ENCODE measurements at places on chromosomes 5 and 9.

DNA sequence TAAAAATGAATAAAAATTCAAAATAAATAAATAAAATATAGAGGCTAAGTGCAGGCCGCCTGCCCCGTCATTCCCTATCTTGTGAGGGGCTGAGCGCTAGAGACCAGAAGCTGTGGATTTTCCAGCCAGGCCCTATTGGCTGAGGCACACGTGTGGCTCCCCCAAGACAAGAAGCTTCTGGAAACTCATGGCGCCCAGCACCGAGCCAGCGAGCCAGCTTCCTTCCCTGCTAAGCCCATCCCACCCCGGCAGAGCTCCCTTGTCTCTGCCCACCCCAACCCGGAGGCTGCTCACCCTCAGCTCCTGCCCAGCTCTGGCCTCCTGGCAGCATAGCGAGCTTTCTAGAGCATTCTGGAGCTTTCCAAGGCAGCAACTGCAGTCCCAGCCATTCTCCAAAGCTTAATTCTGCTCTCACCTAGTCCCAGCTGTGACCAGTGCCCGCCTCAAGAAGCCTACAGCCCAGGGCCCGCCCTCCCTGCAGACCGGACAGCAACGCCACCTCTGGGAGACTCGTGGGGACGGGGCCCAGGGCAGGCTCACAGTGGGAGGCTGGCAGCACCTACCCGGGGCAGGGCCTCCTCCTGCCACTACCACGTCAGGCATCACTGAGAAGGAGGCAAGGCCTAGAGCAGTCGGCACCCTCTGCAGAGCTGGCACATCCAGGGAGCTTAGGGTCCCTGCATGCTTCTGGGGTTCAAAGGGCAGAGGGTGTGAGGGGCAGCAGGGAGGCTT is 23.2 kb upstream of the TMEM250 start:
- DNase-seq = no peak

DNA sequence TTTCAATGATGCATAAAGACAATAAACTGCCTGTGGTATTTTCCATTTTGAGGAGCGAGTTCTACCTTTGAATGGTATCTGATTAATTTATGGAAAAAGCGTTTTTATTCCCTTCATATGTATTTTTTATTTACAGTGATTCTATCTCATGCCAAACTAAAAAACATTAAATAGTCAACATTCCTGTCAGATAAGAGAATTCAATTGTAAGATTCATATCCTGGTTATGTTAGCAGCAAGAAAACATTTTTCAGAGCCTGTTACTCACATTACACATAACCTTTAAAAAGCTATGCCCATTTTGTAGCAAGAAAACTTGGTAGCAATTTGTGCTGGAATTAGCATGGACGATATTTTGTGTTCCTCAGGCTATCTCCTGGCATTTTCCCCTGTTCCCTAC is 55.1 kb upstream of the PRLR start:
- no peak for DNase-seq

DNA sequence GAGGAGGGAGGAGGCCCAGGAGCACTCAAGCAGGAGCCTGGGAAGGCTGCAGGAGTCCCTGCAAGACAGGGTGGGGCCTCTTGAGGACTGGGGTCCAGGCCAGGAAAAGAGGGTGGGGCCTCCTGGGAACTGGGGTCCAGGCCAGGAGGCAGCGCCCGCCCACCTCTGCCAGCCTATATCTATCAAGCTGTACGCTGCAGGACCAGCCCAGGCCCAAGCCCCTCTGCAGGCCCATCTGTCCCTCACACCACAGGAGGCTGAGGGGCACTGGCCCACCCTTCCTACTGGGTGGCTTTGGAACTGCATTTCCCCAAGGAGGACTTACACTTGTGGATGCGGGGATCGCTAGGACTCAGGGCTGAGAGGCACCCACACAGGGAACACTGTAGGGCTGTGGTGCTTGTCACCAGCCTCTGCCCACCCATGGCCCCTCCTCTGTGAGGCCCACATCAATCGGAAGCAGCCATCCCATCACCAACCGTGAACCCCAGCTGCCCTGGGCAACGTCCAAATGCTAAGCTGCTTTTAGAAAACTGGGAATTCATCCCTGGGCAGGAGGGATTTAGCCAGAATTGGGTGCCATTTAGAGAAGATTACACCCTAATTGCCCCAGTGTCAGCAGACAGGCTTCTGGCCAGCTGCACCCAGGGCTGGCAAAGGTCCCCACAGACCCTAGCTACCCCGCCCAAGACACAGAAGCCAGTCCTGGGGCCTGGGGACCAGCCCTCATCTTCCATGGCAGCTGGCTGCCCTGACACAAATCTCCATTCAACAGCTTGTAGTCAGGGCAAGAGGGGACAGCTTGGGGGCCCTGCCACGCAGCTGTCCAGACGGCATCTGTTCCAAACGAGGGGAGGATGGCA is 15.3 kb downstream of the BICD2 start:
- DNase-seq = no peak

GRCh38 chr5:74648835-74649293 is 8.3 kb upstream of the ENC1 start:
- DNase-seq = no peak

DNA sequence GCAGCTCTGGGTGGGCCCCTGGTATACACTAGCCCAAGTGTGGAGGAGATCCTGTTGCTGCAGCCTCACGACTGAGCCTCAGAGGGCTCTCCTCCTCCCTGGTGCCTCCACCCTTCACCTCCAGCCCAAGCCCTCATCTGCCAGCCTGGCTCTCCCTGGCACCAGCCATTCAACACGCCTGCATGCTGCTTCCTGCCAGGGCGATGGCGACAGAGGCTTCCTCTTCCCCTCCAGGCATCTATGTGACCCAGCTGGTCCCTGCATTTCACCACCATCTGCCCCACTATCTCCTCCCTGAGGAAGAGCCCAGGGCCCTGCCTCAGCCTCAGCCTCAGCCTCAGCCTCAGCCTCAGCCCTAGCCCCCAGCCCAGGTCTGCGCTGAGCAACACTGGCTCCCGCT is 54.8 kb upstream of the ANGPTL2 start:
- no peak for DNase-seq
